ENCODE measurements at places on chromosomes 1 and 21.

DNA sequence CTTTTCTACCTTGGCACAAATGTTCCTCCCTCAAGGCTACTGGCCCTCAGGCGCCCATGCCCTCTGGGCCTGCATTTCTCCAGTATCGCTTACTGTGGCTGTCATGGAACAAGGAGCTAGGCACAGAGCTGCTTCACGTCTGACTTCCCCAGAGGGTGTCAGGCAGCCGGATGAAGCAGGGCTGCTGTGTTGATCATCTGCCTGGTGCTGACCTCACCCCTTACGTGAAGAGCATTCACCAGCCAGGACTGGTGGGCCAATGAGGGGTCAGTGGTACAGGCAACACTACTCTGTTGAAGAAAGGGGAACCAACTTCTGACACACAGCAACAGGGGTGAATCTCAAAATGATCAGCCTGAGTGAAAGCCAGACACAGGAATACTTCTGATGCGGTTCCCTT is 215.5 kb upstream of the GALNT2 start:
- no peak for DNase-seq

- peak; percentile 72 for DNase-seq
Measured at GRCh38 chr1:233440951-233441401, 113.5 kb downstream of the MAP3K21 start.

GRCh38 chr1:40059338-40059959 is 18.9 kb downstream of the CAP1 start:
- DNase-seq: peak; percentile 74

DNA sequence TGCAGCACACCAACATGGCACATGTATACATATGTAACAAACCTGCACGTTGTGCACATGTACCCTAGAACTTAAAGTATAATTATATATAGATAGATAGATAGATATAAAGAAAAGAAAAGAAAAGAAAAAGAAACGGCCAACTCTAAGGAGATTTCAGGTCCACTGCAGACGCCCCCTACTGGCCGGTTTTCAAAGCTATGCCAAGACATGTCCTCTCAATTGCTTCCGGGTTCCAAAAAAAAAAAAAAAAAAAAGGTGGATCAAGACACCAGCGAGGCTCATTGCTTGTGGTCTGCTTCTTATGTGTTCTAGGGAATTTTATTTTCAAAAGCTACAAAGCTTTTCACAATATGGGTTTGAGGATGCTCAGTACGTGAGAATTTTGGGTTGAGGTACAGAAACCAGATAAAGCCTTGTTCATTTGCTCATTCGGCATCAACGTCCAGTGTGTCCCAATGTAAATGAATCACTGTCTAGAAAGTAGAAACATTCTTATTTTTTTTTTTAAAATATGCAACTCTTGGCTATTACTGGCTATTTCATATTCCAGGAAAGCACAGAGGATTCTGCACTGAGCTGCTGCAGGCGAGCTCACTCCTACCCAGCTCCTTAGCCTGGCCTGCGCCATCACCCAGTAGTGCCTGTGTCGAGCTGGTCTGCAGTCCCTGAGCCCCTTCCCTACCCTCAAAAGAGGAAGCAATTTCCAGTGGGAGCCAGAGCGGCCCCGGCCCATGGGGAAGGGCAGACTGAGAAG is 643.0 kb downstream of the KIF26B start:
- DNase-seq: peak; percentile 49

DNA sequence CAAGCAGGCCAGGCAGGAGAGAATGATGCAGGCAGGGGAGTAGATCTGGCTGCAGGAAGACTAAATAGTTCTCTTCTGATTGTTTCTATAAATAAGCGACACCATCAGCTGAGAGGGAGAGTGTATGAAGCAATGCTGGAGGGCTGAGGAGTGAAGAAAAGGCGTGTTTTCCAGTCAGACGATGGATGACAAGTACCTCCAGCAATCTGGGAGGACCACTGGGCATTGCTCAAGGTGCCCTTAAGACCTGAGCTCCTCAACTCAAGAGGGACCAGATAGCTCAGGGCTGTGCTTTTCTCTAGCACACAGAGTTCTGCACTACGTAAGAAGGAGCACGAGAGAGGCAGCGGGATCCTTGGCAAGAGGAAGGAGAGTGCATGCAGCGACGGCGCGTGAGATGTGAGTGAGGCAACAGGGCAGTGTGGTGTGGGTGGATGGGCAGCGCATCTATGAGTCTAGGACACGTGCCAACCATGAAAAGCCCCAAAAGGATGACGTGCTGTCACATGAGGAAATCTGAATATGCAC is 36.0 kb downstream of the PABPC4 start:
- no peak for DNase-seq

DNA sequence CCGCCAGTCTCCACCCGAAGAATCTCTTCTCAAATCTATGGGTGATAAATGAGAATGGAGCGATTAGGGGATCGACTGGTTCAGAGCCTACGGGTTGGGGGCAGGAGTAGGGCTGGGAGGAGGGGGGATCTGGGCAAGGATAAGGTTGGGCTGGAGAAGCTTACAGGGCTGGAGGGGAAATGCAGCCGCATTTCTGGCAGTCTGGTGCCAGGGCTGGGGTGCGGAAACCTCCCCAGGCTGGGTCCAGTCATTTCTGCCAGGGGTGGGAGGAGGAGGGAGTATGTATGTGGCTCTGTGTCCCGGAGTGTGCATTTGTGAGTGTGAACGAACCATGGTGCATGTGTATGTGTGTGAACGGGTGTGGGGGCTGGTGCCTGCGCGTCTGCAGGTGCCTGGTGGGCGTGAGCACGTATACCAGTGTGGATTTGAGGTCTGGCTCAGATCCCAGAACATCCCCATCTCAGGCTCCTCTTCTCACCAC is 10.2 kb downstream of the C1orf216 start:
- peak; percentile 67 for DNase-seq

GRCh38 chr1:211420845-211421454 is 71.0 kb downstream of the RD3 start:
- DNase-seq: no peak

DNA sequence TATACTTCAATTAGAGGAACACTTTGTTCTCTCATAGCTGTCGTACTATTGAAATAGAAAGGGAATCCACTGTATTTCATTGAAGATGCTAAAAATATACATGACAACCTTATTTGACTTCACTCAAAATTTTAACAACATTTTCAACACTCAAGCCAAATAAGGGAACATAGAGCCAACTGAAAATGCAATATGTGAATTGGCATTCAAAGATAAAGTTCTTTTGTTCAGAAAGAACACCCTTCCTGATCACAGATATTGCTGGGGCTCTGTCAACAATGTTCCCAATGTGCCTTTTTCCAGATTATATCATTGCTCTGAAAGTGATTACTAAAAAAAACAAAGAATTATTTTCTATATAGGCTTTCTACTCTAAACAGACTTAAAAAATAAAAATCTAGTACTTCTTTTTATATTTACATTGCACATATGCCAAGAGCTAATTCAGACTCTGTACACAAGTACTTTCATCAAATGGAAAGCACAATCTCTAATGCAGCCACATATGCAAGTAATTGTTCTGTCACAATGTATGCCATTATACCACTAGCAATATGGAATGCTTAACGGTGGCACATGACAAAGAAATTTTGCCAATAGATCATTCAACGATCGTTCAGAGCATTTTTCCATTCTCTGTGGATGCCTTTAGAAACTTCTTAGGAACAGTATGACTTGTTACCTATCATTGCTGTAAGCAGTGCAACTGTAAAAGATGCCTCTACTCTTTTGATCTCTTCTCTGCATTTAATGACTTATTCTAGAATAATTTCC is 171.0 kb downstream of the EIF4G3 start:
- DNase-seq: no peak

- DNase-seq: no peak
Measured at GRCh38 chr21:16028941-16029464, 299.2 kb downstream of the USP25 start.

DNA sequence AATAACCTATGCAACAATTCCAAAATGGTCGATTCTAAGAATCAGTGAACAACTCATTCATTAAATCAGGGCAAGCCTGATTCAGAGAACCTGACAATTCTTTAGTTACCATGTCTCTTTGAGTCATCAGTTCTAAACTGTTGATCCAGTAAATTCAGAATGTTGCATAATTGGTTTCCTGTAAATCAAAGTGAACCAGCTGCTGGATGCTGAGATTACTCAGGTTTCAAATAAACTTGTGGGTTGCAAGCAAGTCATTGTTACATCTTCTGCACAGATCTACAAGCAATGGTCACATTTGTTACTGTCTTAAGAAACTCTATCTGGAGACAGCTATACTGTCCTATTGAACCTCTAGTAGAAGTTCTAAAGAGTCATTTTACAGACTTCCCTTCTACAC is 16.5 kb downstream of the PLA2G2D start:
- DNase-seq: no peak

DNA sequence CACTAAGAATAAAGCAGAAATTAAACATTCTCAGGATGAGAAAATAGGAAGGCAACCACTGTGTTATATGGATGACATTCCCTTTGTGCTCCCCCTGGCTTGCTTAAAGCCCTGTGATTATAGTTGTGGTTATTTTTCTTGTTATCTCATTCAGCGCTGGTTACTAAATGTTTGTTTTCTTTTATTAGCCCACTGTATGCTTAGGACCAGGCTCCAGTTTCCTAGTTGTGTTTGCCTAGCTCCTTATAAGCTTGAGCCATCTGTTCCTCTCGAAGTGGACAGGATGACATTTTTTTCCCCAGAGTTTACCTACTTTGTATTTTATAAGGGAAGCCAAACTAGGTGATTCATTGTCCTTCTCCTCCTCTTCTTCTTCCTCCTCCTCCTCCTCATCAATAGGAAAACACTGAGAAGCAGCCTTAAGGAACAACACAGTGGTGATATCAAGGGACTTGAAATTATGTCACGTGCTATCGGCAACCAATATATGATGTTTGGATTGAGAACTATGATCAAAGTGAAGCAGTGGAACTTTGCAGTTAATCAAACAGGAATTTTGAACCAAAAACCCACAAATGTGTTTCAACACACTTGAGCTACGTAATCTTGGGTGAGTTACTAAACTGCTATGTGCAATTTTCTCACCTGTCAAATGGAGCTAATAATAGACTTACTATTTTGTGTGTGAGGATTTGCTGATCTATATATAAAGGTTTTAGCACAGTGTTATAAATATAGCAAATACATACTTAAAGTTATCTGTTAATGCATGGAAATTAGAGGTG is 35.1 kb upstream of the RGS7 start:
- DNase-seq: no peak

DNA sequence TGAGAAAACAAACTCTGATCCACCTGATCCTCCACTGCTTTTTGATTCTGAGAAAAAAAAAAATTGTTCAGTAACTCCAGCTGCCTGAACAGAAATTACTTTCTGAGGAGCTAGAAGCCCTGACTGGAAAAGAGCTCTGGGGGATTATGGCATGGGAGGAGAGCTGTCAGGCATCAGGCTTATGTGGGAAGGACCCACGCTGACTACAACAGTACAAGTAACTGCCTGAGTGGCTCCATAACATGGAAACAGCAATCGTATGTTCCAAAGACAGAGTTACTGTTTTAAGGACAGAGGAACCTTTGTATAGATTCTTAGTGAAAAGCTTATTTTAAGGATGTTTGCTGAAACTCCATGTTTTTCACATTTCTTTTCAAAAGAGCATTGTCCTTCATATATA is 1.2 kb upstream of the ANGPTL7 start:
- DNase-seq: no peak

DNA sequence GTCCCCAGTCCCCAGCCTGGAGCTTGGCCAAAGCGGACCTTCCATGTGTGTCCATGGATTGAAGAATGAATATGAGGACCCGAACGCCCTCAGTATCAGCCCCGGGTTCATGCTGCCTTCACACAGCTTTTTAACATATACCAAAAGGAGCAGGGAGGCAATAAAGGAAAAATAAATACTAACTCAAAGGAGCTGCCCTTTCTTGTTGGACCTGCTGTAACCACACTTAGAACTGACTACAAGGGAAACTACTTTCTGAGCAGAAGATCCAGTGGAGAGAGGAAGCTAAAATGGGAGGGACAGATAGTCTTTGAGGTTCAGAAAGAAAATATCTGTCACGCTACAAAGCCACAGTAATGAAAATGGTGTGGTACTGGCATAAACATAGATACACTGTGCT is 48.6 kb downstream of the CNN3 start:
- no peak for DNase-seq

GRCh38 chr1:175200678-175201521 is 8.3 kb upstream of the KIAA0040 start:
- no peak for DNase-seq

GRCh38 chr1:78627321-78627720 is 7.1 kb downstream of the IFI44L start:
- no peak for DNase-seq

DNA sequence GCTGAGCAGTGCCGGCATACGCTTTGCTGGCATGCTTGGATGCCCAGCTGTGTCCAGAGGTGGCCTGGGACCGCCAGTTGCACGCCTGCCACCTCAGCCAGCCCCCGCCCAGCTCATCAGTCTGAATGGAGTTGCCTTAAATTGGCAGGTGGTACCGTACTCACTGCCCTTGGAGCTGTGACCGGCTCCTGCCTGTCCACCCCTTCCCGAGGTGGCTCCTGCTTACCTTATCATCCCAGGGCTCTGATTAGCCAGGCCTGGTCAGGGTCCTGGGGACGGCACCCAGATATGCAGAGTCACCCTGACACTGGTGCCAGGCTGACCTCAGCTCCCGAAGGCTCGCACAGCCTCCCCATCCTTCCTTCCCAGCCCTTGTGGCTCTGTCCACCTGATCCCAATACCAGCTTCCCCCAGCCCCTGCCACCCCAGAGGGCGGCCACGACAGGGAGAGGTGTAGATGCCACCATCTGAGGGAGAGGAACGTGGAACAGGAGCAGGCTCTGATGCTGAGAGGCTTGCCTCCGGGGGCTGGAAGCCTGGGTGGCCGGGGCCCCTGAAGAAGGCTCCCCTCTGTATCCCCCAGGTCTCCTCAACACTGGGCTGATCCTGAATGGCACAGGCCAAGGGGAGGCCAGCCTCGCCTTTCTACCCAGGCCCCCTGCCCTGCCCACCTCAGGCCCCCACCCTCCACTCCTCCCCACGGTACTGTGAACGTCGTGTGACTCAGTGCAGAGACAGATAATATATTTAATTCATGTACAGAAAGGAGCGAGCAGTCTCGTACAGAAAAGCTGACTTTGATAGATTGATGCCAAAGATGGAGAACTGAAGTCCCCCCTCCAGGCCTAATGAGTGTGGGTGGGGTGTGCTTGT is 27.8 kb downstream of the CDK18 start:
- no peak for DNase-seq

DNA sequence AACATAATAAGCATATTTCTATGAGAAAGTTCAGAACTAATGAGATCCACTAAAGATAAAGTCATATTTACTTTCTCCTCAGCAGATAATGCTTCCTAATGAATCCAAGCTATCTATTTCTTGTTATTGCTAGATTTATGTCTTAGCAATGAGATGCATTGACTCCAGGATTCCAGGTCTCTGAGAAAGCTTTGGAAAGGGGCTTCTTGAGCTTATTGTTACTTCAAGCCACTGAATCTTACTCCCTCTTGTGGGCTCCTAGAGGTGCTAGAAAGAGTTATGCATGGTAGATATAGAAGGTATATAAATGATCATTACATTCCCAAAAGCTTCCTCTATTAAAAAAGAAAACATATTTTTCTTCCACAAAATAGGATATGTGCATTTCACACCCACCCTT is 246.4 kb upstream of the ADAMTS5 start:
- no peak for DNase-seq
